Renal cortical epithelial cell (primary cell): ENCODE measurements at places on chromosomes 3 and 15. TPM values are rescaled to one million over a fixed set of nuclear protein-coding genes. Genes with fewer than 3 reads are reported as not detected.

GPR176 gene
- 48.8 and 97.2 TPM in 2 replicates for total RNA-seq

GRCh38 chr15:75195122-75195765 is 6.4 kb upstream of the C15orf39 start:
- DNase-seq = no peak

- DNase-seq = no peak
These were observed 116.4 kb downstream of the GREM1 start for GRCh38 chr15:32834156-32834555.

DNA sequence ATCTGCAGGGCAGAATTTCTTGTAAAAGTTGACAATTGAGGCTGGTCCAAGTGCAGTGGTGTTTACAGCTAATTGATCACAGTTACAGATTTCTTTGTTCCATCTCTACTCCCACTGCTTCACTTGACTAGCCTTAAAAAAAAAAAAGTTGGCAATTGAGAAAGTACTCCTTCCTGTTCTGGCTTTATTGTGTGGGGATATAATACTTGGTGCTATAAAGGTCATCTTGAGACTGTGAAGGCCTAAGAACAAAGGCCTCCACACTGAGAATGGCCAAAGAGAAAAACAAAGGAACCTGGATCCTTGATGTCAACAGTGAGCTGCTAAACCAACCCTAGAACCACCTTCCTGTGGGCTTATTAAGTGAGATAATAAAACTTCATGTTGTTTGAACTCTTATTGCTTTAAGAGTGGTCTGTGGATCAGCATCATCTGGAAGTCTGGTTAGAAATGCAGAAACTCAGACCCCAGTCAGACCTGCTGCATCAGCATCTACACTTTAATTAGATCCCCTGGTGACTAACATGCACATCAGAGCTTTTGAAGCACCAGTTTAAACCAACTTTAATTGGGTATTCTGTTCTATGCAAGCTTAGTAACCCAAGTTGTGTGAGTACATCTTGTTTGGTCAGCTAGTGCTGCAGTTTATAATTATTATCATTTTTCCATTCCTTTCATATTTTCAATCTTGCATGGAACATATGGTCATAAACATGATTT is 55.2 kb downstream of the TMOD3 start:
- DNase-seq = peak; percentile 72

DNA sequence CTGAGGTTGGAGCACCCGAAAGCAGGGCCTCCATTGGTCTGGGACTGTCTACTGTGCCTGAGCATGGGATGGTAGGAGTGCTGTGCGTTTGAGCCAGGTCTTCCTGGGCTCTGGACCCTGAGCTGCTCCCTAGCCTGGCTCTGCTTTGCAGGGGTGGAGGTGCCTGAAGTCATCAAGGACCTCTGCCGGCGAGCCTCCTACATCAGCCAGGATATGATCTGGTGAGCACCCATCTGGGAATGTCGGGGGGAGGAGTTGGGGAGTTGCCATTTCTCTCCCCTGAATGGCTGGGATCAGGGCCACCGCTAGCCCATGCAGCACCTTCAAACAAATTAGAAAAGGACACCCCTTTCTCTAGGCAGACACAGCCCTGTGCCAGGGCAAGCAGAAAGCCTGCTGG is 20.7 kb downstream of the DUOX1 start:
- DNase-seq = no peak
